Activated CD4-positive, alpha-beta T cell treated with anti-CD3 and anti-CD28 coated beads, Interleukin-2, amount 10 ng/mL, durations not matched to agents 24 days and 14 days (primary cell): ENCODE measurements at places on chromosomes 5 and 9. TPM values are rescaled to one million over a fixed set of nuclear protein-coding genes. Genes with fewer than 3 reads are reported as not detected.

The MYOZ3 gene
- 0.07 and 0.28 TPM in 2 replicates for total RNA-seq

The ZNF618 gene
- 0.14 and 0.19 TPM in 2 replicates for total RNA-seq

The KIF4B gene
- total RNA-seq: 0.07 TPM in 1 of 2 replicates, not detected in the other

The PCDHB7 gene
- not detected in 2 replicates for total RNA-seq

The NR2F1 gene
- not detected in 2 replicates for total RNA-seq

The GABRB2 gene
- not detected in 2 replicates for total RNA-seq

The CCDC183 gene
- 0.14 and 0.42 TPM in 2 replicates for total RNA-seq

The MXD3 gene
- 9.1 and 11.7 TPM in 2 replicates for total RNA-seq

The WHRN gene
- total RNA-seq: 2.0 and 2.1 TPM in 2 replicates

The OR13C4 gene
- total RNA-seq: not detected in 2 replicates

The IFNA2 gene
- not detected in 2 replicates for total RNA-seq

The CCL27 gene
- 0.52 and 0.70 TPM in 2 replicates for total RNA-seq

The ANKRD31 gene
- 0.33 and 0.47 TPM in 2 replicates for total RNA-seq

The FGF18 gene
- 0.17 and 0.33 TPM in 2 replicates for total RNA-seq

The EPB41L4B gene
- total RNA-seq: 1.2 and 1.5 TPM in 2 replicates

The TICAM2 gene
- 0.86 and 1.0 TPM in 2 replicates for total RNA-seq

The NUP188 gene
- total RNA-seq: 162 and 176 TPM in 2 replicates

The CCNO gene
- total RNA-seq: 0.26 TPM in 1 of 2 replicates, not detected in the other

The KIAA0825 gene
- total RNA-seq: 0.28 and 0.54 TPM in 2 replicates

The CCNI2 gene
- 39.5 and 42.7 TPM in 2 replicates for total RNA-seq

The CARTPT gene
- total RNA-seq: not detected in 2 replicates

The ARL14EPL gene
- total RNA-seq: not detected in 2 replicates

The EQTN gene
- not detected in 2 replicates for total RNA-seq

The SEMA5A gene
- total RNA-seq: not detected in 2 replicates

The PCDH12 gene
- total RNA-seq: 1.8 and 2.2 TPM in 2 replicates

The CTNND2 gene
- not detected in 2 replicates for total RNA-seq

The EGR1 gene
- total RNA-seq: 53.4 and 54.6 TPM in 2 replicates

The CER1 gene
- not detected in 2 replicates for total RNA-seq

The IFNK gene
- total RNA-seq: not detected in 2 replicates

The HAVCR1 gene
- 1.6 and 2.2 TPM in 2 replicates for total RNA-seq

The DUSP1 gene
- total RNA-seq: 10.2 and 10.6 TPM in 2 replicates

The PCDHGC5 gene
- not detected in 2 replicates for total RNA-seq

The FOXD4L6 gene
- not detected in 2 replicates for total RNA-seq

The IGIP gene
- 2.8 TPM in 2 replicates for total RNA-seq

The NMRK1 gene
- 6.6 and 7.2 TPM in 2 replicates for total RNA-seq

The MLANA gene
- not detected in 2 replicates for total RNA-seq
